ENCODE measurements at places on chromosomes 7 and 10.

GRCh38 chr7:137642472-137642871, 204.3 kb downstream of the DGKI start:
- peak; percentile 71 for DNase-seq

DNA sequence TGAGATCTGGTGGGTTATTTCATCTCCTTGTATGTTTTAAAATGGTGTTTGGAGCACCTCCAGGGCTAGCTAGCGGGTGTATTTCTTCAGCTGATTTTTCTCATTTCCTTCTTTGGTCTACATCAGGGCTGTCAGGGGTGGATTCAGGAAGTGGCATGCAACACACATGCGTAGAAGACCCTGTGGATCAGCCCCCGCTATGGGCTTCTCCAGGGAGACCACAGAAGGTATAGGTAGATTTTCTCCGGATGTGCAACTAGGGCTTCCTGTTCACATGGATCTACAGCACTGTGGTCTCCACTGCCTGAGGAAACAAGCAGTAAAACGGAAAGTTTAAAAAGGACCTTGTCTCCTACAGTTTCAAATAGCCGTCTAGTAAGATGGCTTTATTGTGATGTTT, 10.4 kb downstream of the NUB1 start:
- no peak for DNase-seq

GRCh38 chr7:997404-998395, 14.7 kb downstream of the CYP2W1 start:
- DNase-seq = no peak

GRCh38 chr10:13869295-13869664, 282.5 kb downstream of the PRPF18 start:
- DNase-seq = no peak

- no peak for DNase-seq
Observed at GRCh38 chr7:138814816-138815332, 16.9 kb upstream of the ATP6V0A4 start.

DNA sequence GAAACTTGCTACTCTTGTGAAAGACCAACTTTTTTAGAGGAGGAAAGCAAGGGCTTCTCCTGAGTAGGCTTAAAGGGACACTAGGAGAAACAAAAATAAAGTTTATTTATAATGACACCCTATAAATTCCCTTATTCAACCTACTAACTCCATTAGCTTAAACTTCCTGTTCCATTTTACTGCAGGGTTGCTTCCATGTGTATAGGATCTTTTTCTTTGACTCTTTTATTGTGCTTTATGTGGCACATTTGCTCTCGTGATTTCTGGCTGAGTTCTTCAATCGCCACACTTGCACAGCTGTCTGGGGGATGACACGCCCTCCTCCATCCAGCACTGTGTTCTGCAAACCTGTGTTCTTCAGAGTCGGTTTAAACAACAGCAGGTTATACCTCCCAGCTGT, 225.7 kb upstream of the NPVF start:
- DNase-seq = no peak

DNA sequence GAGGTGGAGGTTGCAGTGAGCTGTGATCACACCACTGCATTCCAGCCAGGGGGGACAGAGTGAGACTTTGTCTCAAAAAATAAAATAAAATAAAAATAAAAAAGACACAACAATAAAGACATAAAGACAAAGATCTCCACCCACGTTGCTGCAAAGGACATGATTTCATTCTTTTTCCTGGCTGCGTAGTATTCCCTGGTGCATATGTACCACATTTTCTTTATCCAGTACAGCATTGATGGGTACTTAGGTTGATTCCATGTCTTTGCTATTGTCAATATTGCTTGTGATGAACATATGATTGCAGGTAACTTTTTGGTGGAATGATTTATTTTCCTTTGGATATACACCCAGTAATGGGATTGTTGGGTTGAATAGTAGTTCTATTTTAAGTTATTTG, 42.0 kb upstream of the CCDC3 start:
- no peak for DNase-seq

- DNase-seq = peak; percentile 46
Observed at GRCh38 chr7:112150823-112151641, 55.2 kb downstream of the DOCK4 start.

GRCh38 chr7:43698460-43699255, 30.7 kb downstream of the COA1 start:
- peak; percentile 69 for DNase-seq

DNA sequence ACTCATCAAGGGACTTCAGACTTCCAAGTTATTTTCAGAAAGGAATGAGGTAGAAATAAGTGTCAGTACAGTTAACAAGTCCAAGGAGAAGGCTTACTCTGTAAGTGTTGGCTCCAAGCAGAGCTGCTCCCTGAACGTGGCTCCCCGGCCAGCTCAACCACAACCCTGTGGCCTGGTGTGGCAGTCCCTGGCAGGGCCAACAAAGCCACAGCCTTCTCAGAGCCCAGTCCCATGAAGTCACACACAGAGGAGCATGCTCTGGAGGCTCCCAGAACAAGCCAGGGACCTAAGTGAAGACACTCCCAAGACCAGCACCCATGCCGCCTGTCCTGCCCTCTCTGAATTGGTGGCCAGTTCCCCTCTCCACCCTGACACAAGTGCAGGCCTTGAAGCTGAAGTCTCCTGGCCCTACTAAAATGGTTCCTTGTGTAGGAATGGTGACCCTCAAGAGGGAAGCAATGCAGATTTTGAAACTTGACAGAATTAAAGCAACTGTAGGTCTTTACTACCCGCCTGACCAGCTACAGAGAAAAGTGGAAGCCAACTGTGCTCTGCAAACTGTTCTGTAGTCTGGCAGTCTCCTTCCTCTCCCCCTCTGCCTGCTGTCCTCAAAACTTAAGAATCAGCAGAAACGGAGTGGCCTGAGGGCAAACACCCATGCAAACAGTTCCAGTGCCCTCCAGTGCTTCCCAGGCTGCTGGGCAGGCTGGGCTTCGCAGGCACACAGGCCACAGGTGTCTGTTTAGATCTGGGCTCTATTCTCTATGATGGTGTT, 51.1 kb downstream of the NOD1 start:
- DNase-seq = no peak

DNA sequence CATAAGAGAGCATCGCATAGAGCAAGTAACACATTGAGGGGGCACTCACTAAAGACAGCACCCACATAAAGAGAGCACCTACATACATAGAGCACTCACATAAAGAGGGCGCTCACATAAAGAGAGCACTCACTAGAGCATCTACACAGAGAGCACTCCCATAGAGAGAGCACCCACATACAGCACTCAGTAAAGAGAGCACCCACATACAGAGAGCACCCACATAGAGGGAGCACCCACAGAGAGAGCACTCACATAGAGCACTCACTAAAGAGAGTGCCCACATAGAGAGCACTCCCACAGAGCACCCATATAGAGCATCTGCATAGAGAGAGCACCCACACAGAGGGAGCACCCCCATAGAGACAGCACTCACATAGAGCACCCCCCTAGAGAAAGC, 47.8 kb downstream of the INSIG1 start:
- DNase-seq = no peak

- DNase-seq = no peak
Observed at GRCh38 chr10:125015356-125015944, 73.5 kb downstream of the ZRANB1 start.

GRCh38 chr7:16923019-16923418, 41.2 kb upstream of the AGR3 start:
- DNase-seq = no peak

DNA sequence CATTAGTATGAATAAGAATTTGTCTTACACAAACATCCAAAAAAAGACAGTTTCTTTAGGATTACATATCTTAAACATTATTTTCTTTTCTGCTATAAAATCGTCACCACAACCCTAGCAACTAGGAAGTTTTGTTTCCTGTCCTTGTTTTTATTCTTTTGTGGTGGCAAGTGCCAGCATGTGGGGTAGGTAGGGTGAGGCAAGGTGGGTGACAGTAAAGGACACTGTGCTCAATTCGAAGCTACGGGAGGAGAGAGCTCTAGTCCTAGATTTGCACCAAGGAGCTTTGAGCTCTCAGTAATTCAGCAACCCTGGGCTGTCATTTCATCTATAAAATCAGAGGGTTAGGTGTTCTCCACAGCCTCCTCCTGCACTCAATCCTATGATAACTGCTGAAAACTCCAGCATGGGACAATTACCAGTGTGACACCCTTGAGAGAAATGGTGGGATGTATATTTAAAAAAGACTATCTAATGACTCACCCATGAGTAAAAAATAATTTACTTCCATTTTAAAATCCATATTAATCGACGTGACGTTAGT, 187.1 kb downstream of the FAM107B start:
- DNase-seq = no peak

GRCh38 chr7:44561962-44562621, 11.6 kb downstream of the DDX56 start:
- DNase-seq = peak; percentile 45
